ENCODE measurements at places on chromosomes 16 and 17. TPM values are rescaled to one million over a fixed set of nuclear protein-coding genes. Genes with fewer than 3 reads are reported as not detected.

GRCh38 chr17:2500446-2500845 lies 11.2 kb downstream of the METTL16 start:
- no peaks in the 10 kb centered on the region for H3K36me3 ChIP-seq
- H3K4me3 ChIP-seq, result no peak overlapping the region
- H3K27me3 ChIP-seq, result no peaks in the 10 kb centered on the region
- H3K4me1 ChIP-seq, result no peaks in the 10 kb centered on the region
- H3K27ac ChIP-seq, result no peak overlapping the region
- no peak for DNase-seq

GRCh38 chr17:48578616-48579470 lies 693 bp upstream of the HOXB4 start:
- peak overlapping the region; percentile 84 for H3K27ac ChIP-seq
- no peaks in the 10 kb centered on the region for H3K27me3 ChIP-seq
- no peaks in the 10 kb centered on the region for H3K36me3 ChIP-seq
- H3K4me1 ChIP-seq, result peaks cover 58% of the 10 kb centered on the region
- DNase-seq, result peak; percentile 55

The CACNG4 gene
- not detected for total RNA-seq

The RGS11 gene
- 10.9 TPM for total RNA-seq
